Activated CD8-positive, alpha-beta memory T cell treated with anti-CD3 and anti-CD28 coated beads for 1 hour (primary cell): ENCODE measurements at places on chromosomes 1 and 21.

DNA sequence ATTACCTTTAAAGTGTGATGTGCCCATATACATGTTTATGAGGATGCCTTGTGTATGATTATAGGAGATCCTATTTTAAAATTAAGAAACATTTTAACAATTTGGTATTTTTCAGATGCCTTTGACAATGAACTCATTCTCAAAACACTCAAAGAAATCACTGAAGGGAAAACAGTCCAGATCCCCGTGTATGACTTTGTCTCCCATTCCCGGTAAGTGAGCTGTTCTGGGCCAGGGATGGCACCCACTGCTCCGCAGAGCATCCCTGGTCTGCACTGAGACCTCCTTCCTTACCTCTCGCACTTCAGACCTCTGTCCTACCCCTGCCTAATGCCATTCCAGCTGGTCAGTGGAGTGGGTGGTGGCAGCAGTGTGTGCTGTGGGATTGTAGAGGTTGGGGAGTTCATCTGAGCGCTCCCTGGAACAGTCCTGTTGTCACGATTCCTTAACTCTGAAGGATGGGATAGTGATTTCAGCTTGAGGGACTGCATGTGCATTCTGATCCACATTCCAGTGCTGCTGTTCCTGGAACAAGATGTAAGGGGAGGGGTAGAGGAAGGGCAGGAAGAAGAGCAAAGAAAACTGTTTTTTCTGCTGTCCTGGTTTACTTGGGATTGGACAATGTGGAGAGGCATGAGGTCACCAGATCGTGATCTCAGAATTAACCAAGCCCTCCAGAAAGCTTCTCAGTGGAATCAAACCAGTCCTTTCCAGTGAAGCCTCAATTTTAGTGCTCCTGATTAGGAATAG, 63.9 kb downstream of the UCK2 start:
- DNase-seq = no peak

DNA sequence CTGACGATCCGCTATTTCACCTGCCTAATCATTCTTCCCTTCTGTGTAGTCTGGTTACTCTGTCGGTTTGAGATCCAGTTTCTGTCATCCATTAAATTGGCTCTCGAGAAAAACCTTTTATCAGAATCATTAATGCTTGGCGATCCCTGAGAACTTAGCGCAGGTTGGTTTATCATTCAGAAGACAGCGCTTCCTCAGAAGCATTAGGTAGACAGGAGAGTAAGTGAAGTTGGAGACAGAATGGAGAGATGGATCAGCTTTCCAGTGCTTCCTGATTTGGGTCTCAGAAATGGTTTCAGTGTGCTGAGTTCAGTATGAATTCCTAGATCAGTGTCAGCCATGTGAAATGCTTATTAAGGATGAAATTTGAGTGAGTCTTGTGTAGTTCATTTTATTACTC, 1.3 kb downstream of the USP1 start:
- DNase-seq = no peak

GRCh38 chr21:36211660-36212512, 55.3 kb downstream of the DOP1B start:
- no peak for DNase-seq

- DNase-seq = no peak
Measured at GRCh38 chr1:33120436-33121231, 39.7 kb downstream of the AZIN2 start.

DNA sequence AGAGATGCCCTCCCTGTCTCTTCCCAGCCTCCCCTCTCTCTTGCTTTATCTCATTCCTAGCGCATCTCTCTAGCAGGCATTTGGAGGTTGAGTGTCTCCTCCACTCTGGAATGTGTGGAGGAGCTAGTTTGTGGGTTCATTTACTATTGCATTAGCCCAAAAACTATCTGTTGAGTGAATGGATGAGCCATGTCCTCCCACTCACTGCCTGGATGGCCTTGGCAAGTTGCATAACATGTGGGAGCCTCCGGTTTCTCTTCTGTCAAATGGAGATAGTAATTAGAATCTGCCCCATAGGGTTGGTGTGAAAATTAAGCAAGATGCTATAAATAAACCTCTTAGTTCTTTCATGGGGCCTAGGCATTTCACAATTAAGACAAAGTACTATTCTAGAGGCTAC, 181.8 kb downstream of the KAZN start:
- DNase-seq = no peak

DNA sequence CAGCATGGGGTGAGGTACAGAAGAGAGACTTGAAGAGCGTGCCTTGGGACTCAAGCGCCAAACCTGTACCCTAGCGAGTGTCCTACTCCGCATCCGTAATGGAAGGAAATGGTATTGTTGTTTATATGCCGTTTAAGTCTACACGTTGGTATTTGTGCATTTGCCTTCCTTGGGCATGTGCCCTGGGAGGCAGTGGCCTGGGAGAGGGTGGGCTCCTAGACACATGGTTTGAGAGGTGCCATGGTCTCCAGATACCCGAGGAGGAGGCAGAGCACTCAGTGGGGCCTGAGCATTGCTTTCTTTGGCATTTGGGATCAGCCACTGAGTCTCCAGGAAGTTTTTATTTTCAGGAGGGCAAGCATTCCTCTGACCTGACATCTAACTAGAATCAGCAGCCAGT, 6.5 kb downstream of the ZNF672 start:
- DNase-seq = no peak

GRCh38 chr1:237219751-237220642, 178.0 kb downstream of the RYR2 start:
- DNase-seq = no peak

- no peak for DNase-seq
Measured at GRCh38 chr1:91683598-91683951, 182.9 kb downstream of the CDC7 start.

GRCh38 chr1:228150461-228151179, 890 bp downstream of the GJC2 start:
- DNase-seq = no peak

GRCh38 chr21:45629046-45629981, 14.2 kb upstream of the PCBP3 start:
- DNase-seq = no peak

DNA sequence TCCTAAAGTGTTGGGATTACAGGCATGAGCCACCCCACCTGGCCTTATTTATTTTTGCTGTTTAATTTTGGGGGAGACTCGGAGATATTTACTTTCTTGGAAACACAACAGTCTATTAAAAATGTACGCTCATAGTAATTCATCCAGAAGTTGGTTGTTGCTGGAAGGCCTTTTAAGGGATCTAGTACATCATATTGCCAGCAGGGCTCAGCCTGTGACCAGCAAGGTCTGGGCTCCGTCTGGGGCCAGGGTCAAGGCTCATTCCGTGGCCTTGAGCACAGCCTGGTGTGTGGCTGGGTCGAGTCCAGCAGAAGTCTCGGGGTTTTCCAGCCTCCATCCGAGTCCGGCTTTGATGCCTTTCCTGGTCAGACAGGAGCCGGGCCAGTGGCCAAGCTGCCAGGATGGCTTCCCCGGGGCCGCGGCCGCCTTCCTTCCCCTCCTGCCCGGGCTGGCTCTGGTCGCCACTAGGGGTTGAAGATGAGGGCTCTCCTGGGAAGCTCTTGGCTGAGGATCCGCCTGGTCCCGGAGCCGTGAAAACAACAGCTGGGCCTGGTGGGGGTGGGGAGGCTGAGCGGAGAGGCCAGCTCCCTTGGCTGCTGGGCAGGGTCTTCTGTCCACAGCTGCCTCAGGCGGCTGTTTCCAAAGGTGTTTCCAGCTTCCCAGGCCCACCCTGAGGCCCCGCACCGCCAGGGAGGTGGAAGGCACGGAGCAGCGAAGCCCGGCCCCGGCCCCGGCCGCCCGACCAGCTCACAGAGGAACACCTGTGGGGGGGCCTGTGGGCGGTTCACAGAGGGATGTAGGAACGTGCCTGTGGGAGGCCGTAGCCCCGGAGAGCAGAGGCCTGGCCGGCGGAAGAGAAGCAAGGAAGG, 5.1 kb upstream of the VWA1 start:
- no peak for DNase-seq
